Chondrocyte (in vitro differentiated cells): ENCODE measurements at places on chromosomes 13 and 19. TPM values are rescaled to one million over a fixed set of nuclear protein-coding genes. Genes with fewer than 3 reads are reported as not detected.

DNA sequence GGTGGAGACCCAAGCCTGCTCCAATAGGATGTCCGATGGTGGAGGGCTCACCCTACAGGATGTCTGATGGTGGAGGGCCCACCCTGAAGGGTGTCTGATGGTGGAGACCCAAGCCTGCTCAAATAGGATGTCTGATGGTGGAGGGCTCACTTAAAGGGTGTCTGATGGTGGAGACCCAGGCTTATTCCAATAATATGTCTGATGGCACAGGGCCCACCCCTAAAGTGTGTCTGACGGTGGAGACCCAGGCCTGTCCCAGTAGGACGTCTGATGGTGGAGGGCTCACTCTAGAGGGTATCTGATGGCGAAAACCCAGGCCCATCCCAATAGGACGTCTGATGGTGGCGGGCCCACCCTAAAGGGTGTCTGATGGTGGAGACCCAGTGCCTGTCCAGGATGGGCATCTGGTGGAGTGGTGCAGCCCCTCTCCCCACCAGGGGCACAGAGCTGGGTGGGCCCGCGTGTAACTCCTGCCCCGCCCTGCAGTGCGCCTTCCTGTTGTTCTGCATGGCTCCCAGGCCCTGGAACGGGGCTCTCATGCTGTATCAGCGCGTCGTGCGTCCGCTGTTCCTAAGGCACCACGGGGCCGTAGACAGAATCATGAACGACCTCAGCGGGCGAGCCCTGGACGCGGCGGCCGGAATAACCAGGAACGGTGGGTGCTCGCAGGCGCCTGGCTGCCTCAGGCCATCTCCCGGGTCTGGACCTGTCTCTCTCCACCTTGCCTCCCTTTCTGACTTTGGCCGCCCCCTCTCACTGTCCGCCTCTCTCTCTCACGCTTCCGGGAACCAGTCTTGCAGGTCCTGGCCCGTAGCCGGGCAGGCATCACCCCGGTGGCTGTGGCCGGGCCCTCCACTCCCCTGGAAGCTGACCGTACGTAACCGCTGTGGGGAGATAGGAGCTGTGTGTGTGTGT lies 5.1 kb downstream of the REEP6 start:
- no peak overlapping the region for H3K4me3 ChIP-seq
- DNase-seq = no peak
- H3K36me3 ChIP-seq = no peaks in the 10 kb centered on the region
- no peak overlapping the region for H3K27ac ChIP-seq
- no peaks in the 10 kb centered on the region for H3K4me1 ChIP-seq

DNA sequence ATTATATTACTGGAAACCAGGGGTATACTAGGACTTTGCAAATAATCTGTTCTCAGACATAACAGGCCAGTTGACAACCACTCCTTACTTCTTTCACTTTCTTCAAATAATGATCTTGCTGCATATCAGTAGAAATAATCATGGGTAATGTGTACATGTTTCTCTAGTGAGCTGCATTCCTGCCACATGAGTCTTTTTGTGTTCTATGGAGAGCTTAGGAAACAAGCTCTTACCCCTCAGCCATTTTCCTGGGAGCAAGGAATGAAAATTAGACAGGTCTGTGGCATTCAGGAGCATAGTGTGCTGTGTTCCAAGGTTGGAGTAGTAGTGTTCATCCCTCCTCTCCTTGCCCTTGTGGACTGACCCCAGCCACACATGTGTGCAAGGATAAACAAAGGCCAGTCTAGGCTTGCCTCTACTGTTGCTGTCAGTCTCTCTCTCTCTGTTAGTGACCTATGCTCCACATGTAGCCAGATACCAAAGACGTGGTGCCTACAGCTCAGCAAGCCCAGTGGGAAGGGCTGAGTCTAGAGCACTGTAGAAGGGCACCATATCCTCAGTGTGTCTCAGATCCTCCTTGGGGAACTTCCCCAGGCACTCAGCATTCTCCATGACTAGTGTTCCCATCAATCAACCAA lies 11.5 kb upstream of the OXGR1 start:
- H3K36me3 ChIP-seq = no peaks in the 10 kb centered on the region
- no peak for DNase-seq
- peaks cover 10% of the 10 kb centered on the region for H3K4me1 ChIP-seq
- peaks cover 17% of the 10 kb centered on the region for H3K27me3 ChIP-seq

GRCh38 chr19:52748336-52748950 lies 13.6 kb upstream of the ZNF611 start:
- DNase-seq = no peak
- H3K27ac ChIP-seq = no peak overlapping the region
- H3K27me3 ChIP-seq = no peaks in the 10 kb centered on the region
- no peaks in the 10 kb centered on the region for H3K36me3 ChIP-seq
- no peak overlapping the region for H3K4me3 ChIP-seq

The WDR87 gene
- not detected in 3 replicates for total RNA-seq

The FXYD7 gene
- not detected in 3 replicates for total RNA-seq
